Stimulated activated CD8-positive, alpha-beta memory T cell treated with anti-CD3 and anti-CD28 coated beads, Interleukin-15, amount 100 ng/mL, for 48 hours (primary cell): ENCODE measurements at places on chromosomes 6 and 20.

GRCh38 chr6:36053878-36054277 lies 26.3 kb downstream of the MAPK14 start:
- no peak for DNase-seq

- DNase-seq = no peak
These were observed at the start of gene HDGFL1 for GRCh38 chr6:22569281-22570184. Gene HDGFL1 (plus strand): TSS chr6:22569566. CDS start chr6:22569576, 10 bp downstream.

DNA sequence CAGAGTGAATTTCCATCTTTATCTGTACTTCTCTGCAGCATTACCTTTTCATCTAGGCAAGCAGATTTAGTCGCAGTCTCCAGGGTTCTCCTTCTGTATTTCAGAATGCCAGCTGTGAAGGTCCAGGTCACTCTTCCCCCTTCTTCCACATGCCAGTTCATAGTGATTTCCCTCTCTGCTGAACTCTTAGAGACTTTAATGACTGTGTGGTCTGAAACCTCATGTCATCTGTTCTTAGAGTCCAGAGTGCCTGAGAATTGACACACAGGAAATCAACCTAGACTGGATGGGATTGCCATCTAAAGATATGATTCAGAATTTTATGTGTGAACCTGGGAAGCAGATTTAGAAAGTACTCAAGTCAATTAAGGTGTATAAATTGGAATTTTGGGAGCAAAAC lies 248.1 kb downstream of the TPBG start:
- no peak for DNase-seq

DNA sequence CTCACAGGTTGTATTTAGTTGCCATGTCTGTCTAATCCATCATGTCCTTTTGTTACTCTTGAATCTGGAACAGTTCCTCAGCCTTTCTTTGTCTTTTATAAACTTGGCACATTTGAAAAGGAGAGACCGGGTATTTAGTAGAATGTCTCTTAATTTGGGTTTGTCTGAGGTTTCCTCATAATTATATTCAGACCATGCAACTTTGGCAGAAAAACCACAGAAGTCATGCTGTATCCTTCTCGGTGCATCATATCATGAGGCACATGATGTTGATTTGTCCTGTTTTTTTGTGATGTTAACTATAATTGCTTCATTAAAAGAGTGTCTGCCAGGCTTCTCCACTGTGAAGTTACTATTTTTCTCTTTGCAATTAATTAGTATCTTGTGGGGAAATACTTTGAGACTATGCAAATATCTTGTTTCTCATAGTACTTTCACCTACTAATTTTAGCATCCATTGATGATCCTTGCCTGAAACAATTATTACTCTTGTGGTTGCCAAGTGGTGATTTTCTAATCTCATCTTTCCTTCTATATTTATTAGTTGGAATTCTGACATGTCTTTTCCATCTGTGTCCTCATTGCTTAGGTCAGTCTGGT lies 837.3 kb downstream of the DHX35 start:
- DNase-seq = no peak

- DNase-seq = no peak
These were observed 154.5 kb downstream of the LPA start for GRCh38 chr6:160509610-160510009.

DNA sequence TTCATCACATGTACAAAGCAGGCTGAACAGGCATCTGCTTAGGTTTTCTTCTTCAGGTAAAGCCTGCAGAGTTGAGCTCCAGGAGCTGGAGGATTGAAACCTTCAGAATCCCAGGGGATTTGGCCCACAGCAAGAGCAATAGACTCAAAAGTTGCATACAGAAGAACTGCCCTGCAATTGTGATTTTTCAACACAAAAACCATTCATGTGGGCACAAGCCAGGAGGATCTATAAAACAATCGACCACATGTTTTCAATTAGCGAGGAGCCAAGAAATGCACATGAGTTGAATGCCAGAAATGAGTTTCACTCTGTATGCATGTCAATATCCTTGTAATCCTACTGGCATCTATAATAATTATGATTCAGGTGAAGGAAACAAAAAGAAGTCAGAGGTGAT lies 576.4 kb downstream of the HDGFL1 start:
- DNase-seq = no peak

- DNase-seq = no peak
These were observed 11.2 kb upstream of the UNC93A start for GRCh38 chr6:167279766-167280446.

GRCh38 chr6:37243131-37243815 lies 14.3 kb upstream of the TBC1D22B start:
- DNase-seq = no peak

DNA sequence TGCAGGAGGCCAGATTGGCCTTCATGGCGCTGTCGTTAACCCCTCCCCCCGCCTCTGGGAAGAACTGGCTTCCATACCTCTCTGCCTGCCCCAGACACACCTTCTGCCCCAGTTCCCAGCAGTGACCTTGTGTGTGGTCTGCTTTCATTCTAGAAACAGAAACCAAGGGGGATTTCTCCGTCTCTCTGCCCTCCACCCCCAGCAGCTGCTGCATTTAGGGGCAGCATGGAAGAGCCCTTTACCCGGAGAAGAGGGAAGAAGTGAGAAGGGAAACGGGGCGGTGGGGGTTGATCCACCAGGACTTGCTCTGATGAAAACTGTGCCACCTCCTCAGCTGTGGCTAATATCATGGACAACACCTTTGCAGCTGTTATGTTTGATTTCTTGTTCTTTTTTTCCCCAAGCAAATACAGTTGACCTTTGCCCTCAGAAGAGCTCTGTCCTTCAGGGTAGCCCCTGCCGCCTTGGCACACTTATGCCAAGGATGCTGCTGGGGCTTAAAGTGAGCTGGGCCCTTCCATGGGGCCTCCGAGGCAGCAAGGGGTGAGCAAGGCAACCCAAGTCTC lies 6.1 kb downstream of the GLP1R start:
- no peak for DNase-seq

GRCh38 chr20:9068841-9069663 lies at the start of gene PLCB4:
Gene PLCB4 (plus strand): TSS chr20:9069087. CDS start chr20:9307815, 238,728 bp downstream.
- no peak for DNase-seq

DNA sequence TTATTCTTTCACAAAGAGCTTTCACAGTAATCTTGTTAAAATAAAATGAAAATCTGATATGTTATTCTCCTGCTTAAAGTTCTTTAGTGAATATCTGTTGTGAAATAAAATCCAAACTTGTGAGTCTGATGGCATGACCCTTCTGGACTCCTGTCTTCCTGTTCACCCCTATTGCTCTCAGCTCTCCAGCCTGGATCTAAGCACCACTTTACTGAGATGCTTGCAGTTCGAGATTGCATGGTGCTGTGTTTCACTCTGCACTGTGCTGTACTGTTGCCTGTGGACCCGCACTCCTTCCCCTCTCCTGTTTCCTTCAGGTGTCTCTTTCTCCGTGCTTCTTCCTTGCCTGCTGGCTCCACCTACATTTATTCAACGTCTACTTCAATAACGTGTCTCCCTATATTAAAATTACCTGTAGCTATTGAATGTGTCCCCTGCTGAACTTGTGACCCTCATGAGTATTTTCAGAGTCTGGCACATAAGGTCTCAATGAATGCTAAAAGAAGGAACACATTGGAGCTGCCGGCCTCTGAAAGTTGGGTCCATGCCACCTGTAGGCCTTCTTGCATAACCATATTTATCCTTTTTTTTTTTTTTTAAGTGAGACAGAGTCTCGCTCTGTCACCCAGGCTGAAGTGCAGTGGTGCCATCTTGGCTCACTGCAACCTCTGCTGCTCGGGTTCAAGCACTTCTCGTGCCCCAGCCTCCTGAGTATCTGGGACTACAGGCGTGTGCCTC lies 100.1 kb downstream of the ARID1B start:
- no peak for DNase-seq

GRCh38 chr20:2151858-2152281 lies 50.2 kb downstream of the STK35 start:
- DNase-seq = no peak

- no peak for DNase-seq
These were observed 20.3 kb upstream of the CHD6 start for GRCh38 chr20:41638456-41638855.

DNA sequence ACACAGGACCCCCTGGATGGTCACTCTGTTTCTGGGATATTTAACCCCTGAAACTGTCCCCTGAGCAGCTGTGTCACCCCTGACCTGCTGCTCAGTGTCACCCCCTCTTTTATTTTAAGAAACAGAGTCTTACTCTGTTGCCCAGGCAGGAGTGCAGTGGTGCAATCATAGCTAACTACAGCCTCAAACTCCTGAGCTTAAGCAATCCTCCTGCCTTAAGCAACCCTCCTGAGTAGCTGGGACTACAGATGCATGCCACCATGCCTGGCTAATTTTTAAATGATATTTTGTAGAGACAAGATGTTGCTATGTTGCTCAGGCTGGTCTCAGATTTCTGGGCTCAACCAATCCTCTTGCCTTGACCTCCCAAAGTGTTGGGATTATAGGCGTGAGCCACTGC lies 21.5 kb upstream of the GTSF1L start:
- no peak for DNase-seq

GRCh38 chr6:10968776-10969175 lies 75.3 kb downstream of the ELOVL2 start:
- DNase-seq = no peak

DNA sequence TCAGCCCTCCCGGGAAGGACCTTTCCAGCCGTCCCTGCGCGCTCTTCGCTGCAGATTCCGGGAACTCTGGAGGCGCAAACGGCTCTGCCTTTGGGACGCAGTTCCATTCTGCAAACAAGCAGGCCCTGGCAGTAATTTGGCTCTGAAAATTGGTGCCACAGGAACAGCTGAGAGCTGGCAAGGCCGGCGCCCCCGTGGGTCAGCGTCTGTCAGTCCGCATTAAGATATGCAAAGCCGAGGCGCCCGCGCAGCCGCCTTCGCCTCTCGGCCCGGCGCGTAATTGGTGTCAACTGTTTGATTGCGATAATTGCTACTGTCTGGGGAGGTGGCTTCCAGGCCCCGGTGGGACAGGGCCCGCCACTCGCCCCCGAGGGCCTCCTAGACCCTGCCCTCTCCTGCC lies 73.6 kb downstream of the NCR2 start:
- DNase-seq = no peak

DNA sequence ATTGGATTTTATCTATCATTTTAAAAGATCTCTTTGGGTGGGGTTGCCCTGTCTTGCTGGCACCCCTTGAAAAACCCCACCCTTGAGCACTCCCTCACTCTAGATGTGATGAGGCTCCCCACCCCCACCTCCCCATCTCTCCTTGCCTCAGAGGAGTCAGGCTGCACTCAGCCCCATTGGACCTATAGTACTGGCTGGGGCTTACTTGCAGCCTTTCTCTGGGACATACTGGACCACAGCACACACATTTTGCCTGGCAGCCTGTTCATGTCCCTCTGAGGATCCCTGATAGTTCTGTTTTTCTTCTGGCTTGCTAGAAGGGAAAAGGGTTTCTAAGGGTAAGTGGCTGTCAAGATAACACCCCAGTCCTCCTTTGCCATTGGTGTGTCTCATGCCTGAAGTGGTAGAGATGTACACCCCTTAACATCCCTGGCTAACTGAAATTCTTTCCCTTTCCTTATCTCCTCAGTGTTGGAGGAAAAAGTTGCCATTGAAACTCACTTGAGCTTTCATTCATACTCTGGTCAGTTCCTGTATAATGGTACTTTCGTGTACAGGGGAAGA lies 553.4 kb upstream of the CITED2 start:
- no peak for DNase-seq
